ENCODE measurements at places on chromosomes 1 and 21. TPM values are rescaled to one million over a fixed set of nuclear protein-coding genes. Genes with fewer than 3 reads are reported as not detected.

Gene C1orf115
- total RNA-seq, result 11.5 TPM

Gene HSD3B2
- total RNA-seq, result 0.94 TPM

Gene TAS1R1
- not detected for total RNA-seq

Gene PRAMEF5
- not detected for total RNA-seq

Gene SAMD13
- 2.3 TPM for total RNA-seq

Gene THEM4
- total RNA-seq, result 8.8 TPM

DNA sequence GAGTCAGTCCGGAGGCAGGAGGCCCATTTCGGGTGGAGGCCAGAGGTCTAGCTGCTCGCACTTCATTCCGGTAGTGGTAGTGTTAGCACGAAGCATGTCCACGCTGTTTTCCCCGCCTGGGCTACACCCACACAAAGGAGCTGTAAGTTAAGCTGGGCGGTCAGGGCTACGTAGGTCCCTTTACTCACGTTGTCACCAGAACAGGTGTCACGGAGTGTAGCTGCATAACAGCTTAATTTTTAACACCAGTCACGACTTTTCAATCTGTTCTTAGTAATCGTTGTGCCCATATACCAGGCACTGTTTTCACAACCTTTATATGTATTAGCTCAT is 15.6 kb downstream of the HLX start:
- no peak overlapping the region for H3K27ac ChIP-seq
- H3K36me3 ChIP-seq, result peaks cover 3% of the 10 kb centered on the region
- H3K4me3 ChIP-seq, result peak overlapping the region; percentile 69
- H3K27me3 ChIP-seq, result peaks cover 100% of the 10 kb centered on the region

DNA sequence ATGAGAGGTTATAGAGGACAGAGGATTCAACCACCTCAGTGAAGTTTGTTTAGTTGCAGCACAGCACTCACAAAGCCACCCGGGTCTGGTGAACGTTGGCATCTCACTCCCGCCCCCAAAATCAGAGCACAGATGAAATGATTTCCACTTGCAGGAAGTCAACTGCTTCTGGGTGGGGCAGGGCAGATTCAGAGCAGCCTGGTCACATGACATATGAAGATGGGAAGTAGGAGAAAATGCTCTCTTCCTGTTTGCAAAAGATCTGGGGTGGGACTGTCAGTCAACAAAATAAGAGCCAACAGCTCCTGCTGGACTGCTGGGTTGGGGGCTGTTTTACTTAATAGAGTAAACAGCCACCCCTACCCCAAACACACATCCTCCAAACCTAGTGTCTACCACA is 43.2 kb downstream of the LRRC71 start:
- H3K27me3 ChIP-seq, result no peaks in the 10 kb centered on the region
- DNase-seq, result no peak
- H3K27ac ChIP-seq, result no peak overlapping the region
- no peaks in the 10 kb centered on the region for H3K4me1 ChIP-seq

DNA sequence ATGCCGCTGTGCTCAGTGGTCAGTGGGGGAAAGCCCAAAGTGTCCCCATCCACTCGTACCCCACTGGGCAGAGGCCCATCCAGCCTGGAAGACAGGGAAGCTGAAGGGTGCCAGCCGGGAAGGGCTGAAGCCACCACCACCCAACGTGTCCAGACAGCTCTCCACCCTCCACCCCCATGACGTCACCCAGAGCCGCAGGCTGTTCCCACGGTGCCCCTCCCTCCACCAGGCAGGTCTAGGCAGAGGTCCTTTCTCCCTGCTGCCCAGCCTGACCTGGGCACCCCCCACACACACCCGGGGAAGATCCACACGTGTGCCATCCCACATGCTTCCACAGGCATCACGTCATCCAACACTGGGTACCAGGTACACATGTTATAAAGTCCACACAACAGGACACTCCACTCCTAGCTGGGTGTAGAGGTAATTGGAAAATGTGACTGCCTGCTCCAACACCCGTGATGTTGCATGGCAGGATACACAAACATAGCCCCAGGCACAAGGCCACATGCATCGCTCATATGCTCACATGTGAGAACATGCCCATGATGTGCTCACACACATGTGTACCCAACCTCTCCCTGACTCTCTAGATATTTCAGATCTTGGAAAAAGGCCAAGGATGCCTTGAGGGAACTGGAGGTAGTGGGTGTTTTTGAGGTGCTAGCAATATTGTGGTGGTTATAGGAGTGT is 5.1 kb upstream of the ARHGAP30 start:
- H3K27ac ChIP-seq, result peak overlapping the region; percentile 60
- no peaks in the 10 kb centered on the region for H3K27me3 ChIP-seq
- no peak overlapping the region for H3K4me3 ChIP-seq

DNA sequence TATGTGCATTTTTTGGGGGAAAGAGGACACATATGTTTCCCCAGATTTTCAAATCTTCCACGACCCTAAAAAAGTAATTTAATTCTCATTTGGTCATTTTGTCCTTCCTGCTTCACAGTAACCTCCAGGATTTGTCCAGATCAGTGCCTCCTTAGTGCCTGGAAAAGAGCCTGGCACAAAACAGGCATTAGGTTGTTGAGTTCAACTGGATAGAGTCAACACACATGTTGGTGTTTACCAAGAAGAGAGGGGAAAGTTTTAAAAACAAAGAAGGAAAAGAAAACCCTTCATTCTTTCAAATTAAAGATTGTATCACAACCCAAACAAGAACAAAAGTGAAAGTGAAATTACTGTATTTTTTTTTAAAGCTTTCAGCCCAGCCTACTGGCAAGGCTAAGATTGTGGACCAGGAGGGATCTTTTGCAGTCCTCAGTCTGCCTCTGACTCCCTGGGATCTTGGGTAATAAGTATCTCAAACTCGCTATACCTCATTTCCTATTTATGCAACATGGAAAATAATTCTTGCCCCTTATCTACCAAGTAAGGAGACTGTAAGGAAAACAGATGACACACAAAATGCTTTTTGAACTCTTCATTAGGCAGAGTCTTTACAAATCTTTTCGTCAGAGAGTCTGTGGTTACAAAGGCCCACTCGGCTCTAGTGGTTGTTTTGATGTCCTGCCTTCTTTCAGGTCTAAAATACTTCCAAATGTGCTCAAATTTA is 57.8 kb downstream of the ZNF281 start:
- H3K27me3 ChIP-seq, result no peaks in the 10 kb centered on the region
- DNase-seq, result no peak
- no peaks in the 10 kb centered on the region for H3K36me3 ChIP-seq

DNA sequence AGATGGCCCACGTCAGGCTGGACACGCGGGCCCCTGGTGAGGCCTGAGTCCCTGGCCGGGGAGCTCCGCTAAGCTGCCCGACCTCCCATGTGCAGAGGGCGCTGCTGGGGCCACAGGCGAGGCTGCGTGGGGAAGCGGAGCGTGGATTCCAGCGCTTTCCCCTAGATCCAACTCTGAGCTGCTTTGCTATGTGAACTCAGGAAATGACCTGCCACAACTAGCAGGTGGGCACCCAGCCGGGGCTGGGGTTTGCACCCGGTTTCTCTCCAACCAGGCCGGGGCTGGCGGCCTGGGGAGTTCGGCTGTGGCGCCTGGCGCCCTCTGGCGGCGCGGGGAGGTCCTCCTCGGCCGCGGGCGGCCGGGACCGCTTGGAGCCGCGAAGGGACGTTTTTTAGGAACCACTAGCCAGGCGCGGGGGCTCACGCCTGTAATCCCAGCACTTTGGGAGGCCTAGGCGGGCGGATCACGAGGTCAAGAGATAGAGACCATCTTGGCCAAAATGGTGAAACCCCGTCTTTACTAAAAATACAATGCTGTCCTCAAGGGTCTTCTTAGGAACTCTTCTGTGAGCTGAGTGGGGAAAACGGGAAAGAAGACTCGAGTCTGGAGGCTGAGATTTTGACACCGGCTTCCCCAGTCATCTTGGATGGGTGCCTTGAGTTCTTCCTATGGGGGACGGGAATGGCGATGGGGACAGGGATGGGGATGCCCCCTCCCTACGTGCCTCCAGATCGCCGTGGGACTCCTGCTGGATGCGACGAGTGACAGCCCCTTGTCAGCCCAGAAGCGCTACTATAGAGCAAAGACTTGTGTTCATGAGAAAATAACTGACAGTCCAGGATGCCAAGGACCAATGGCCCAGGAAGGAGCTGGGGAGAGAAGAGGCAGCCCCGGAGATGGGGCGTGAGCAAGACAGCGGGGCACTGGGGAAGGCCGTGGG is 12.6 kb downstream of the PYCR2 start:
- peaks cover 43% of the 10 kb centered on the region for H3K4me1 ChIP-seq
- peaks cover 12% of the 10 kb centered on the region for H3K27me3 ChIP-seq
- H3K36me3 ChIP-seq, result no peaks in the 10 kb centered on the region
- peak; percentile 84 for DNase-seq

DNA sequence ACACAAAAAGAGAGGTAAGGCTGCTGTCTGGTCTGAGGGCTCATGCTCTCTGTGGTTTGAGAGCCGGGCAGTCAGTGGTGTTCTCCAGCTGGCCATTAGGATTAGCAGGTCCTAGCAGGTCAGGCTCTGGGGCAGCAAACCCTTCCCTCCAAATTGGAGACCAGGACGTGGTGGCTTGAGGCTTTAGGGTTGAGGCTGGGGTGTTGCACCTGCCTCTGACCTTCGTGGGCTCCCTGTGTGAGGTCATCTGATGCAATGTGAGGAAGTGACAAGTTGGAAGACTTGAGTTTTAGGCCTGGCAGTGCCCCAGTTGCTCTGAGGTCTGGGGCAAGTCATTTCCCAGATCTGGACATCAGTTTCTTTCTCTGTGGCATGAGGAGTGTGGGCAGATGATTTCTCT is 24.4 kb downstream of the SZRD1 start:
- H3K4me1 ChIP-seq, result peaks cover 43% of the 10 kb centered on the region
- DNase-seq, result no peak
- no peaks in the 10 kb centered on the region for H3K27me3 ChIP-seq

DNA sequence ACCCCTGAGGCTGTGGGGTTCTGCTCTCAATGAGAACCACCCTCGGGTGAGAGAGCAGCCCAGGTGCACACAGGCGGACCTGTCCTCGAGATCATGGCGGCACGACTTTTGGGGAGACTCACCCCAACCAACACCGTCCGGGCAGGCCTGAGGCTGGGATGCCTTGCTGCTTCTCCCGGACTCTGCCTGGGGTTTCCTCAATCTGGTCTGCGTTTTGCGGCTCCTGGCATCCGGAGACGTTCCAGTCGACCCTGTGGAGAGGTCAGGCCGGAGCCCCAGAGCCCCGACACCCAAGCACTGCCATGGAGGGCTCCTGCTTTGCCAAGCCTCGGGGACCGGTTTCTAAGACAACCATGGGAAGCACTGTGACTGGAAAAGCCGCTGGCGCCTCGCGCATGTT is 3879.7 kb downstream of the SRGAP2C start:
- no peaks in the 10 kb centered on the region for H3K4me1 ChIP-seq
- peaks cover 39% of the 10 kb centered on the region for H3K36me3 ChIP-seq
- DNase-seq, result no peak
- H3K27me3 ChIP-seq, result peaks cover 28% of the 10 kb centered on the region

DNA sequence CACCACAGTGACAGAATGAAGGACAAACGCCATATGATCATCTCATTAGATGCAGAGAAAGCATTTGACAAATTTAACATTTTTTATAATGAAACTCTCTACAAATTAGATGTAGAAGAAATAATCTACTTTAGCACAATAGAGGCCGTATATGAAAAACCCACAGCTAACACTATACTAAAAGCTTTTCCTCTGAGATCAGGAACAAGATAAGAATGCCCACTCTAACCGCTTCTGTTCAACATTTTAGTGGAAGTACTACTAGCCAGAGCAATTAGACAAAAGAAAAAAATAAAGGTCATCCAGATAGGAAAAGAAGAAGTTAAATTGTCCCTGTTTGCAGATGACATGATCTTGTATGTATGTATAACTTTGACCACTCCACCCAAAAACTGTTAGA is 109.7 kb downstream of the SLC35F3 start:
- H3K4me3 ChIP-seq, result no peak overlapping the region
- no peak for DNase-seq
- H3K36me3 ChIP-seq, result no peaks in the 10 kb centered on the region
- no peaks in the 10 kb centered on the region for H3K4me1 ChIP-seq
- H3K27ac ChIP-seq, result no peak overlapping the region

- no peak overlapping the region for H3K4me3 ChIP-seq
- no peak overlapping the region for H3K27ac ChIP-seq
- DNase-seq, result no peak
Observed at GRCh38 chr1:63663301-63663700, 70.1 kb downstream of the PGM1 start.

DNA sequence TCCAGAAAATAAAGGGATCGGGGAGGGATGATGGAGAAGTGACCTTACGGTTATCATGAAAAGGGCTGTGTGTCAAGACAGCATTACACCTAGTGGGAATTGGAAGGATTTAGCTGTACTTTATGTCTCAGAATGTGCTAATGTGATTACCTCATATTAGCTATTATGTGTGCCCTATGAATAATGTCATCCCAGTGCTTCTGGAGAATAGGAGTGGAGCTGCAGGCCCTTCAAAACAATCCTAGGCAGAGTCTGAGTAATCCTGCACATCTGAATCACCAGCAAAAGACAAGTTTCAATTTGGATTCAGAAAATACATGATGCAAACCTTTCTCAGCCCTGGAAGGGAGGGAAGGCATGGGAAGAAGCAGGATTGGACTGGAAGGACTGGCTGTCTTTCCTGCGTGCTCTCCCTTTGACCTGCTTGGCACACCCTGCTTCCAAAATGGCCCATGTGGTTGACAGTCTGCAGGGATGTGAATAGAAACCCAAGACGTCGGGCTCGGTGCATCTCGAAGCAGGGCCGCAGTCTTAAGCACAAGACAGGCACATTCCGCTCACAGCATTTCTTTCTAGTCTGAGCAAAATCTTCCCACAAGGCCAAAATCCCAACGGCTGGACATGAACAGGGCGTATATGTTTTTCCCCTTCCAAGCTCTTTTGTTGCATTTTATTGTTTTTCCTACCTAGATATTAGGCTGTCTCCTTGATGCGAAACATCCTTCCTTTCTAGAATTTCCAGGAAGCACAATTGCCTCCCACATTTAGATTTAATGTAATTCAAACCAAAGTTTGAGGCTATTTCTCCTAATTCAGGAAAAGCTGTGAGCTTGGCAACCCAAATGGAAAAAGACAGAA is 54.3 kb upstream of the TARBP1 start:
- peaks cover 34% of the 10 kb centered on the region for H3K4me1 ChIP-seq
- no peaks in the 10 kb centered on the region for H3K36me3 ChIP-seq
- no peak overlapping the region for H3K4me3 ChIP-seq
- no peak for DNase-seq

DNA sequence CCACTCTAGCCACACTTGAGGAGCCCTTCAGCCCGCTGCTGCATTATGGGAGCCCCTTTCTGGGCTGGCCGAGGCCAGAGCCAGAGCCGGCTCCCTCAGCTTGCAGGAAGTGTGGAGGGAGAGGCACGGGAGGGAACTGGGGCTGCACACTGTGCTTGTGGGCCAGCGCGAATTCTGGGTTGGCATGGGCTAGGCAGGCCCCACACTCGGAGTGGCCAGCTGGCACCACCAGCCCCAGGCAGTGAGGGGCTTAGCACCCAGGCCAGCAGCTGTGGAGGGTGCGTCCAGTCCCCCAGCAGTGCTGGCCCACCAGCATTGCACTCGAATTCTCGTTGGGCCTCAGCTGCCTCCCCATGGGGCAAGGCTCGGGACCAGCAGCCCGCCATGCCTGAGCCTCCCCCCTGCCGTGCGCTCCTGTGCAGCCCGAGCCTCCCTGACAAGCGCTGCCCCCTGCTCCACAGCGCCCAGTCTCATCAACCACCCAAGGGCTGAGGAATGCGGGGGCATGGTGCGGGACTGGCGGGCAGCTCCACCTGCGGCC is 785.9 kb upstream of the TPTE start:
- H3K4me1 ChIP-seq, result no peaks in the 10 kb centered on the region
- H3K27ac ChIP-seq, result no peak overlapping the region
- H3K4me3 ChIP-seq, result no peak overlapping the region
- peaks cover 18% of the 10 kb centered on the region for H3K27me3 ChIP-seq
- H3K36me3 ChIP-seq, result peaks cover 17% of the 10 kb centered on the region
